Right lobe of liver (tissue), 6 donors: ENCODE measurements at places on chromosomes 11 and 22.

DNA sequence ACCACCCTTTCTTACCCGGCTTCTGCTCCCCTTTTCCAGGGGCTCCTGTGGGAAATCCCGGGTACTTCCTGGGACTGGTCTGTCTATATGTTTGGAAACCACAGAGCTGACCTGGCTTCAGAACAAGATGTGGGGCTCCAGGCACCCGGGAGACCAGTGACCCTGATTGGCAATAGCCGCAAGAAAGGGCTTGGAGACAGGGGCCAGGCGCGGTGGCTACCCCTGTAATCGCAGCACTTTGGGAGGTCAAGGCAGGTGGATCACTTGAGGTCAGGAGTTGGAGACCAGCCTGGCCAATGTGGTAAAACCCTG lies 3.2 kb upstream of the NEAT1 start:
- peak; percentile 60 for DNase-seq

DNA sequence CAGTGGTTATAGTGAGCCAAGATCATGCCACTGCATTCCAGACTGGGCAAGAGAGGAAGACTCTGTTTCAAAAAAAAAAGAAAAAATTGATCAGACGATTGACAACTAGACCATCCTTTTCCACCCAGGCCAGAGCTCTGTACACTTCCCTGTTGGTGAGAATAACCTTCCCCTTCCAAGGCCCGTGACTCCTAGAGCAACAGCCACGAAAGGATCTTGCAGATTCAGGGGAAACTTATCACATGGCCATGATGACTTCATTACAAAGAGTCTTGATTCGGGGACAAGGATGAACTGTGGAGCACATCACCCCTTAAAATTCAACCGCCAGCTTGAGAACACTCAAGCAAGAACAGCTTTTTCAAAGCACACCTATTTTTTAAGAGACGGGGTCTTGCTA lies 10.3 kb downstream of the CD5 start:
- DNase-seq: no peak

DNA sequence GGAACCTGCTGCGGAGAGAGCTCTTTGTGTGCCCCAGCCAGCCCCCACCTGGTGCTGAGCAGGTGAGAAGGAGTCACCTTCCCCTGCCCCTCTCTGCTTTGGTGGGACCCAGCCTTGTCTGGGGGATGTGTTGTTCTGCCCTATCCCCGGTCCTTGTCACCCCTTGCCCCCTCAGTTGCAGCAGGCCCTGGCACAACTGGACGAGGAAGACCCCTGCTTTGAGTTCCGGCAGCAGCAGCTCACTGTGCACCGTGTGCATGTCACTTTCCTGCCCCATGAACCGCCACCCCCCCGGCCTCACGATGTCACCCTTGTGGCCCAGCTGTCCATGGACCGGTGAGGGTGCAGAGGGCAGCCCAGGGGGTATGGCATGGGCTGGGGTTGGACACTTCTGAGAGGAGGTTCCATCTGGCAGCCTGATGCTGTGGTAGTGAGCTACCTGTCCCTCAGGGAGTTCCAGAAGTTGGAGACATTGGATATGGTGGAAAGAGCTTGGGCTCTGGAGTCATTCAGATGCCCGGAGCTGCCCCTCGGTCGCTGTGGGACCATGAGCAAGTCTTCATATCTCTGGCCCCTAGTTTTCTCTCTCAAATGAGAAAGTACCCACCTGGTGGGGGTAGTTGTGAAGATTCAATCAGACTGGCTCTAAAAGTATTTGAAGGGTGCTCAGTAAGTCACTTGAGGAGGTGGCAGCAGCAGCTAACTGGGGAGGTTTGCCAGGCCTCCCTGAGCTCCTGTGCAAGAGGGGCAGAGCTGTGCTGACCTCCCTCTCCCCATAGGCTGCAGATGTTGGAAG lies 4.3 kb downstream of the LARGE2 start:
- no peak for DNase-seq

DNA sequence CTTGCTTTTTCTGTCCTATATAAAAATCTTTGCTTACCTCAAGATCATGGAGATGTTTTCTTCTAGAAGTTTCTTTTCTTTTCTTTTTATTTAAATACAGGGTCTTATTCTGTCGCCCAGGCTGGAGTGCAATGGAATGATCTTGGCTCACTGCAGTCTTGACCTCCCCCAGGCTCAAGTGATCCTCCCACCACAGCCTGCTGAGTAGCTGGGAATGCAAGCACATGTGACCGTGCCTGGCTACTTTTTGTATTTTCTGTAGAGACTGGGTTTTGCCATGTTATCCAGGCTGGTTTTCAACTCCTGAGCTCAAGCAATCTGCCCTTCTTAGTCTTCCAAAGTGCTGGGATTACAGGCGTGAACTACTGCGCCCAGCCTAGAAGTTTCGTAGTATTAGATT lies 45.3 kb downstream of the USP35 start:
- no peak for DNase-seq

DNA sequence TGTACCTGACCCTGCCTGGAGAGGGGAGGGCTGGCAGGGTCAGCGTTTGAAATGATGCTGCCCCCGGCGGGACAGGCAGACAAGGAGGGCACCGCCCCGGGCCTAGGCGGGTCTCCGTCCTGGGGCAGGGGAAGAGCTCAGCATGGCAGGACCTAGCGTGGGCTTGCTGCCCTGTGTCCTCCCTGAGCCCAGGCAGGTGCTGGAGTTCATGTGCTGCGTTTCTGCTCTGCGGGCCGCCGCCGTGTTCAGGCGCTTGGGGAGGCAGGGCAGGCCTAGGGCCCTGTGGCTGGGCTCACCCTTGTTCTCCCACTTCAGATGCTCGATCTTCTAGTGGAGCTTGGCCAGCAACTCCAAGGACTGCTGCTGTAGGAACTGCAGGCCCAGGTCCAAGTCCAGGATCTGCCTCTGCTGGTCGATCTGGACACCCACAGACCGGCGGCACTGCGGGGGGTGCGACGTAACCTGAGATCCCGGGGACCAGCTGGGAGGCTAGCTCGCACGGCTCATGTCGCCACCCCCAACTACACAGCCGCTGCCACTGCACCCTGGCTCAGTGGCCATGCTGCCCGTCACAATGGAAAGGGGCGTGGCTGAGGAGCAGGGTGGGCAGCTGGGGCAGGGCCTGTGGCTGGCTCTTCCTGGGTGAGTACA lies 84.4 kb downstream of the MED15 start:
- peak; percentile 20 for DNase-seq

DNA sequence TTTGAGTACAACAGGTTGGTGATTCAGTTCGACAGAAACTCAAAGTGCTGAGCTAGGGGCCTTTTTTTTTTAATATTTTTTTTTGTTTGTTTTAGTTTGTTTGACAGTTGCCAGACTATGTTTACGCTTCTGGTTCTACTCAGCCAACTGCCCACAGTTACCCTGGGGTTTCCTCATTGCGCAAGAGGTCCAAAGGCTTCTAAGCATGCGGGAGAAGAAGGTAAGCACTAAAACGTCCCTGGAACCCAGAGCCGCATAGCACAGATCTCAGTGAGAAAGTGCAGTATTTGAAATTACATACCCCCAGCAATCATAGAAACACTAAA lies 649 bp downstream of the PRRG4 start:
- DNase-seq: peak; percentile 92

GRCh38 chr11:59221441-59221840 lies 8.7 kb upstream of the MPEG1 start:
- no peak for DNase-seq

DNA sequence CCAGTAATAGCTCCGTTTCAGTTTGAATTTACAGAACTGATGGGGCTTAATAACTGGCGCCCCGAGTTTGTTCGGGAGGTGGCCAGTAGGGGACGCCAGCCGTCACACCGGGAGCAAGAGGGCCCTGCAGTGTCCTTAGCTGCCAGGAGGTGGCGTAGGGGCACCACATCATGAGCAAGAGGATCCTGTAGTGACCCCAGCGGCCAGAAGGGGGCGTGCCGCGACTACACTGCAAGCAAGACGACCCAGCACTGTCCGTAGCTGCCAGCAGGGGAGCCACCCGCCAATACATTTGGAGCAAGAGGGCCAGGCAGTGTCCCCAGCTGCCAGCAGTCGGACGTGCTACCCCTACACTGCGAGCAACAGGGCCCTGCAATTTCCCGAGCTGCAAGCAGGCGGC lies 663.7 kb upstream of the B3GAT1 start:
- DNase-seq: no peak

- DNase-seq: no peak
These were observed 9.9 kb downstream of the PCSK7 start for GRCh38 chr11:117221775-117222517.
